ENCODE measurements at places on chromosomes 12 and 14.

- no peak for DNase-seq
Measured at GRCh38 chr14:42011221-42011620, 404.5 kb downstream of the LRFN5 start.

DNA sequence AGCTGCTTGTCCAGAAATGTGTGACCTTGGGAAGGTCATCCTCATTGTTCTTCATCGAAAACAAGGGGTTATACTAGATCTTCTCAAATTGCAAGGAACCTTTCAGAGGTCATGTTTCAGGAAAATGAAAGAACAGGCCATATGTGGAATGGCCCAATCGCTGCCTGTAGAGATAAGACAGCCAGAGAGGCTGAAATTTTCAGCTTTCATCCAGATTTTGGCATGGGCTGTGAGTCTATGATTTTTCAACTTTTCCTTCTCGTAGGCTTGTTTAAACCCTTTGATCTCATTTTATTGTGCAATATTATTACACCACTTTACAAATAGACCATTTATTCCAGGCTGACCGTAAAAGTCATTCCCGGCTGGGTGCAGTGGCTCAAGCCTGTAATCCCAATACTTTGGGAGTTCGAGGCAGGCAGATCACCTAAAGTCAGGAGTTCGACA, 17.1 kb upstream of the ATXN2 start:
- DNase-seq = no peak

GRCh38 chr12:10212739-10213131, at the start of gene GABARAPL1:
Gene GABARAPL1 (plus strand): TSS chr12:10212877. CDS start chr12:10213130, 253 bp downstream.
- peak; percentile 76 for DNase-seq

GRCh38 chr12:132141976-132142678, 2.0 kb downstream of the DDX51 start:
- DNase-seq = no peak

- no peak for DNase-seq
Measured at GRCh38 chr14:56073799-56074198, 44.4 kb upstream of the PELI2 start.

GRCh38 chr14:92513204-92513965, at the start of gene RIN3:
Gene RIN3 (plus strand): TSS chr14:92513781. CDS start chr14:92513933, 152 bp downstream.
- peak; percentile 77 for DNase-seq

DNA sequence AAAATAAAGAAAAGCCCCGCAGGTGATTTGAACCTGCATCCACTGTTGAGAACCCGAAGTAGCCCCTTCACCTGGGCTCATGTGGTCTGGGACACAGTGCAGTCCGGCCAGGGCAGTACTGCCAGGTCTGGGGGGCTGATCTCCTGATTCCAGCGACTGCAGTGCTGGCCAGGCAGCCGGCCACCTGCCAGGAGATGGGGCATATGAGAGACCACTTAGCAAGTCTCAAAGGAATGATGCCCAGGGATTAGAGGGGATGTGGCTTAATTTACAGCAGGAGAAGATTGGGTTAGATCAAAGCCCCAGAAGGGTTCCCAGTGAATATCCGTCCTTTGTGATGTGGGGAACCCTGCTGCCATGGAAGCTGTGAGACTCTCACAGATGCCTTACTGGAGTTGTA, 113.3 kb downstream of the PRMT8 start:
- no peak for DNase-seq

DNA sequence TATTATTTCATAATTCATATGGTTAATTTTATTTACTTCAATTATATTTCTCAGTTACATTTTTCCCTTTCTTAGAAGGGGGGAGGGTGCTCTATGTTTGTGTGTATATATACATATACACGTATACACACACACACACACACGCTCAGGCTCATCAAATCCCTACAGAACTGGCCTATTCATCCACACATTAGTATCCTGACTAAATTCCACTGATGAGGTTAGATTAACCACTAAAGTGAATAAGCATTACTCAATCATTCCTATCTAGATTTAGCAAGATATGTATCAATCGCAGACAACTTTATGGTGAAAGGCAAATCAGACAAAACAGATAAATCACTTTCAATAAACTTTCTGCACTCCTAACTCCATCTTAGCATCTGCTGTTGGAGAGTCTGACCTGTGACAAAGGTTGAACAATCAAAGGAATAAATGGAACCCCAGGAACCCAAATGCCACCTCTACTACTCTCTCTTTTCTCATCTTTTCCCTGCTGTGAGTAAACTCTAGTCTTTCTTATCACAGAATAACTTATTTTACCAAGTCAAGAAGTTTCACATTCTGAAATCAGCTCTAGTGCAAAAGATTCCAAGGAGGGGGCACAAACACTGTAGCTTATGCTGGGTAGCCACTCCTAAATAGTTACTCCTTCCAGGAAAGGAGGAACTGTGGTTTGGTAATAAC, 67.6 kb downstream of the RALGAPA1 start:
- DNase-seq = no peak

GRCh38 chr12:51519755-51520154, 71.3 kb upstream of the SCN8A start:
- no peak for DNase-seq

DNA sequence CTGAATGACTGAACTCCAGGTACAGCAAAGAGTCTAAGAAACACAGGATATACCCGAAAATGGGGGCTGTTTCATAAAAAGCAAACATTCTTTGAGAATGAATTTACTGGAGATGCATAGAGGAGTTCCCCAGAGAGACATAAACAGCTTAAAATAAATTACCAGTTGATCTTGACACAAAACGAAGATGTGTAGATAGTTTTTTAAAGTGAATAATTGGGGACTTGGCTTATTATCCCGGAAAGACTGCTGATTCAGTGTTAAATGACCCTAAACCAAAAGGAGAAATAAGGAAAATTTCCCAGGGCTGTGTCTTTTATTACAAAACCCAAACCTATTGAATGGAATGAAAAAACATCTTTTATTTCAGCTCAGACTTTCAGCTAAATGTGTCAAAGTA, 1052.8 kb upstream of the TMEM132C start:
- DNase-seq = no peak

- no peak for DNase-seq
Measured at GRCh38 chr12:131986910-131987309, 37.2 kb downstream of the EP400 start.

DNA sequence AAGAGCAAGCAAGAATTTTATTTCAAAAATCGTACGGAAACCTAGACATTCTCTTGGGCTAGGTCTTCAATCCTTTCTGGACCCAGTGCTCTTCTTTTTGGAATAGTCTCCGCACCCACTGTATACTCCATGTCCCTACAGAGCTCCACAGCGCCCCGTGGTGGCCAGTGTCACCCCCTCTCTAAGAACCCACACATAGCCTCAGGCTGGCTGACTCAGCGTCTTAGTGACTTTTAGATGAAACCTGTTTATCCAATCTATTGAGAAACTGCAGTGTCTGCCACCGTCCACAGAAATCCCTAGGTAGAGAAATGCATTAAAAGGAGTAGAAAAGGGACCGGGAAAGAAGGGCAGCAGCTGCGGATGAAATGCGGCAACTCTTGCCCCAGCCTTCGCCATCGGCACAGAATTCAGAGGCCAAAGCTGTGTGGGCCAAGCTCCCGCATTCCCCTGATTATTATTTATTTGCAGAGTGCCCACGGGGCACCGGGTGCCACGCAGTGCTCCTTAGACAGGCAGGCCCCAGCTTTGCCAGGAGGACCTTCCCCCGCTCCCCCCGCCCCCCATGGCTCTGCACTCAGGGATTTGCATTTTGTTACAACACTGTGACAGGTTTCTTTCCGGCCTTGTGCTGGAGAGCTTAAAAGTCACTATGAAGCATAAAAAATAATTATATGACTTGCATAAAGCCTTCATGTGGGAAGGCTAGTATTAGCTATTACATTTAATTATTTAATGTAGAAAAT, 170.1 kb upstream of the FKBP4 start:
- peak; percentile 41 for DNase-seq

GRCh38 chr12:113853491-113853890, 112.6 kb downstream of the RBM19 start:
- DNase-seq = no peak

Data from fibroblast of skin of back (primary cell).